ENCODE measurements at places on chromosomes 4 and X.
A peak's percentile ranks its signal among the peaks of the same experiment; 100 is the strongest.

- no peak for ATAC-seq
Observed at GRCh38 chrX:120781403-120781802, 94.3 kb downstream of the CT47B1 start.

DNA sequence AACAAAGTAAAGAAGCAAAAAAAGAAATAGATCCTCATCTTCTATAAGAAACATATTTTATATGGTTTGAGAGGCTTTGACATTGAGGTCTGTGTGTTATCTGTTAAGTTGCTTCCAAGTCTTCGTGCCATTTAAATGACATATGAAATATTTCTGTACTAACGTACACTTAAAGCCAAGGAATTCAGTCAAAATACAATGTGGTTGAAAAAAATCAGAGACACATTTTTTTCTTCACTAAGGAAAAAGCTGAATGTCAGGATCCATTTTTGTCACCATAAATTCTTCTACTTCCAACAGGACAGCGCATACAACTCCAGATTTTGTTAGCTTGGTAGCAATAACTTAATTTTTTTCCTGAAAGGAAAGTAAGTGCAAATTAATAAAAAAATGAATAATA lies 168.5 kb downstream of the FAT4 start:
- peak; percentile 90 for ATAC-seq

DNA sequence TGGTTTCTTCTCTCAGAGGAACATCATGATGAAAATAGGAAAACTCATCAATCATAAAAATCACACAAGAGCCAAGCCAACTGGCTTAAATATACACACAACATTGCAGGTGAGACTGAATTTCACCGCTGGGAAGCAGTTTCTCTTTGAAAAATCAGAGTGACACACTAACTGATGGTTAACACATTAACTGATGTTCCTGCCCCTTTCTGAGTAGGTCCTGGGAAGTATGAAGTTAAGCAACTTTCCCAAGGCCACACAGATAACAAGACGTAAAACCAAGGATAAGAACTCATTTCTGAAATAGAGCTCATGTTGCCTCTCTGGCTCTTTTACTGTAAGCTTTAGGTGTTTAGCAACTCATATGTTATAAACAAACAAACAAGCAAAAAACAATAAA lies 813.7 kb upstream of the HS3ST1 start:
- ATAC-seq, result no peak

DNA sequence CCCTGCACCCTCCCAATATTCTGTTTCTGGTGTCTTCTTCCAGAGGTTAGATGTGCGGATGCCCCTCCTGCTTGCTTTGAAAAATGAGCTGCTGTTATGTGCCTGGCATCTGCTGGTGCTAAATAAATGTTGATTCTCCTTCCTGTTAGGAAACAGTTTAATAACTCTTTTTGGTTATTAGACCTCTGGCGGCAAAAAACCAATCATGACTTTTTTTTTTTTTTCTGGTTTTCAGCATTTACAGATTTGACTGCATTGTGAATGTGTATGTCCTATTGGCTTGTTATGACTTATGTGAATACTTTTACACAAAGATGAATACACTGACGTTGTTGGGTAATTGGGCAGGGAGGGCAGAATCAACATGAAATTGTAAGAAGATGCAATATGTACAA lies 13.6 kb upstream of the TMEM156 start:
- no peak for ATAC-seq

GRCh38 chr4:52071791-52072546 lies 20.9 kb downstream of the SPATA18 start:
- no peak for ATAC-seq

DNA sequence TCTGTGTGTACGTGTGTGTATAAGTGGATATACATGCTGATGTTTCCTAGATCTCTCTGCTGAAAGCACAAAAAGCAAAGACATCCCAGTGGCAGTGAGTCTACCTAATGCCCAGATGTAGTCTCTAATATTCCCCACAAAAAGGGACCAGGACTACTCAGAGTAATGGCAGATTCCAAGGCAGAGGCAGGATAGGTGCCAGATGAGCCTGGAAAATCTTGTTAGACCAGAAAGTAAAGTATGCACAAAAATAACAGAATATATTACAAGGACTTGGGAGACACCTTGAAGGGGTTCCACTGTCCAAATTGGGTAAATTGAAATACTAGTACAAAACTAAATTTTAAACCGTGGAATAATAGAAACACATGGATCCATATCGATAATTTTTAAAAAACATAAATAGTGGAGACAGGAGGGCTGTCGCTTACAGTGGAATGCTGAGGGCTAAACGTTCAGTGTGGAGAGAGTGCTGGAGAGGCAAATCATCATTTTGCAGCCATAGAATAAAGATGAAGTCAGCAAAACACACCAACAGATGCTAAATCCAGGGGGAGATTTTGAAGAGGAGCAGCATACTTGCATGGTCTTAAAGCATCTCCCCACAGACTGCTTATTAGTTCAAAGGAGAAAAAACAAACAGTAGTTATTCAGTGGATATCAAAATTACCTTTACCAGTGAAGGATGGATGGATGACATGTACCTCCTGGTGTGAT lies 123.4 kb upstream of the TSPAN5 start:
- no peak for ATAC-seq

- ATAC-seq, result no peak
Observed at GRCh38 chrX:118538386-118538785, 42.8 kb downstream of the DOCK11 start.

GRCh38 chr4:113760094-113760794 lies 1.3 kb downstream of the CAMK2D start:
- ATAC-seq, result peak; percentile 3

DNA sequence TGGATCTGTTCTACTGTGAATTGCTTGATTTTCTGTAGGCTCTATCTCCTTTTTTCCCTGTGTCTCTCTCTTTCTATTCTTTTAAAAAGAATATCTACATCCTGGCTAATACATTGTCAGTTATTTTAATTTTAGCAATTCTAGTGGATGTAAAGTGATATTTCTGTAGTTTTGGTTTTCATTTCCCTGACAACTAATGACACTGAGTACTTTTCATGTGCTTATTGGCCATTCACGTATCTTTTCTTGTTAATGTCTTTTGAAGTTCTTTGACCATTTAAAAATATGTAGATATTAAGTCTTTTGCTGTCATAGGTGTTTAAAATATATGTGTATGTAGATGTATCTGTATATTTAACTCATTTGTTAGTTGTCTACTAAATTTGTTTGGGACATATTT lies 59.0 kb upstream of the SOX3 start:
- ATAC-seq, result no peak

- ATAC-seq, result no peak
Observed at GRCh38 chr4:106892786-106893185, 143.3 kb downstream of the DKK2 start.

DNA sequence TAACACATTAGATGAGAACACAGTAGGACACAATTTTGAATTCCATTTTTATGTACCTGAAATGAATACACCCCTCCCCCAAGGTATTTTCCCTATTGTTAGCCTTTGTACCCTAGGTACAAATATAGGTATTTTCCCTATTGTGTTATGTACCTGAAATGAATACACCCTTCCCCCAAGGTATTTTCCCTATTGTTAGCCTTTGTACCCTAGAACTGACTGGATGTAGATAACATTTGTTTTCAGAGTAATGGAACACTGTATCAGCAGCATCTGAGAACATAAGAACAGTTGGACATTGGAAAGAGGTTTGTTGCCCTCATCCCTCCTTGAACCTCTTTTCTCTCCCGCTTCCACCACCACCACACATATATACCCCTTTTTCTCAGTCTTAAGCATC lies 37.6 kb downstream of the YIPF6 start:
- ATAC-seq, result no peak

- peak; percentile 3 for ATAC-seq
Observed at GRCh38 chrX:107775000-107775733, 420 bp downstream of the TSC22D3 start.

GRCh38 chrX:129739578-129739977 lies 799 bp downstream of the XPNPEP2 start:
- no peak for ATAC-seq

GRCh38 chrX:96182366-96182765 lies 502.3 kb upstream of the DIAPH2 start:
- ATAC-seq, result peak; percentile 85

- no peak for ATAC-seq
Observed at GRCh38 chr4:113666386-113667114, 95.0 kb downstream of the CAMK2D start.

- peak; percentile 92 for ATAC-seq
Observed at GRCh38 chrX:153460826-153461225, 9.6 kb downstream of the HAUS7 start.

DNA sequence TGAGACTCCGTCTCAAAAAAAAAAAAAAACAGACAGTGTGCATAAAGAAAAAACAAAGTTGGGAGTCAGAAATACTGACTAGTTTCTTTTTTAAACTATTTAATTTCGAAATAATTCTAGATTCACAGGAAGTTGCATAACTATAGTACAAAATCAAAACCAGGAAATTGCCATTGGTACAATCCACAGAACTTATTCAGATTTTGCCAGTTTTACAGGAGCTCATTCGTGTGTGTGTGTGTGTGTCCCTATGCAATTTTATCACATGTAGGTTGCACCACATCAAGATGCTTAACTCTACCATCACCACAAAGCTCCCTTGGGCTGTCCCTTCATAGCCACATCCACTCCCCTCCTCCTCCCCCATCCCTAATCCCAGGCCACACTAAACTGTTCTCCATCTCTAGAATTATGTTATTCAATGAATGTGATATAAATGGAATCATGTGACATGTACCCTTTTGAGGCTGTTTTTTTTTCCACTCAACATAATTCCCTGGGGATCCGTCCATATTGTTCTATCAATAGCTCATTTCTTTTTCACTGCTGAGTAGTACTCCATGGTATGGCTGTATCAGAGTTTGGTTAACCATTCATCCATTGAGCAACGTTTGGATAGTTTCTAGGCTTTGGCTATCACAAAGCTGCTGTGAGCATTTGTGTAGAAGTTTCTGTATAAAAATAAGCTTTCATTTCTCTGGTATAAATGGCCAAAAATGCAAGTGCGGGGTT lies 16.3 kb upstream of the DDX3X start:
- ATAC-seq, result no peak

DNA sequence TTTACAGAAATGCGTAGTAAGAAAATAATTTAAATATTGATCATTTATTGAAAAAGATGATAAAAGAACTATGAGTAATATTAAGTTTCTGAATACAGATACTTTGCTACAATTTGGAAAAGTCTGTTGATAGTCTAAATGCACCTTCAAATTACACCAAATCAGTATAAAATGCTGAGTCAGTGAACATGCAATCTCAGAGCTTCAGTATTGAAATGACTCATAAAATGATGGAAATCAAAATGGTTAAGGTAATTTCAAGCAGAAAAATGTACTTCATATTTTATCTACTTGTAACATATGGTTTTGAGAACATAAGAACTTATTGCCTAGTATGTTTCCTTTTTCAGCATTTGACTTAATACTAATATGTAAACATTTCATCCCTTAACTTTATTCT lies 448.2 kb downstream of the PCDH10 start:
- no peak for ATAC-seq

GRCh38 chrX:65098851-65099250 lies 122.6 kb upstream of the ZC4H2 start:
- no peak for ATAC-seq

DNA sequence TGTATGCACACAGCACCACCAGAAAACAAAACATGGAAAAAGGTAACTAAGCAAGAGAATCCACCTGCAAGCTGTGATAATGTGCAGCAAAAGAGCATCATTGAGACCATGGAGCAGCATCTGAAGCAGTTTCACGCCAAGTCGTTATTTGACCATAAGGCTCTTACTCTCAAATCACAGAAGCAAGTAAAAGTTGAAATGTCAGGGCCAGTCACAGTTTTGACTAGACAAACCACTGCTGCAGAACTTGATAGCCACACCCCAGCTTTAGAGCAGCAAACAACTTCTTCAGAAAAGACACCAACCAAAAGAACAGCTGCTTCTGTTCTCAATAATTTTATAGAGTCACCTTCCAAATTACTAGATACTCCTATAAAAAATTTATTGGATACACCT lies 90.2 kb downstream of the TET2 start:
- no peak for ATAC-seq

- no peak for ATAC-seq
Observed at GRCh38 chrX:110512341-110512740, 153.7 kb downstream of the RTL9 start.

GRCh38 chr4:23811161-23811560 lies 78.7 kb downstream of the PPARGC1A start:
- ATAC-seq, result no peak
